Hypothalamus (tissue), 51 donors: ENCODE measurements at places on chromosomes 4 and X.

- peak; percentile 33 for DNase-seq
These were observed 488 bp downstream of the TBC1D25 start for GRCh38 chrX:48540028-48540375.

DNA sequence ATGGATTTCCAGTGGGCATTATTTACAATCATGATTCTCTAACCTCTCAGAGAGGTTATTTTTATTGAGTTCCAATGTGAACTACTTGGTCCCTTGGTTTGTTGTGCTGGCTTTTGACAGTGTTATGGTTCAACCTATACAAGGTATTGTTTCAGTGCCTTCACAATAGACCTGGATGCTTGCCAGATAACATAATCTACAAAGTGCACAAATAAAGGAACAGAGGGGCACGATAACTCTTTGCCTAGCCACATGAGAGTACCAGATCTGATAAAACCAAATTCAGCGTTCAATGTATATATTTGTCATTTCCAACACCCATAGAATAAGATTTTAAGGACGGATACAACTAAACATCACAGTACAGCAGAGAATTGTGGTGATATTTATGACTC is 120.8 kb downstream of the RASL11B start:
- DNase-seq, result no peak

- no peak for DNase-seq
These were observed 127.1 kb downstream of the FBXO8 start for GRCh38 chr4:174156239-174156826.

DNA sequence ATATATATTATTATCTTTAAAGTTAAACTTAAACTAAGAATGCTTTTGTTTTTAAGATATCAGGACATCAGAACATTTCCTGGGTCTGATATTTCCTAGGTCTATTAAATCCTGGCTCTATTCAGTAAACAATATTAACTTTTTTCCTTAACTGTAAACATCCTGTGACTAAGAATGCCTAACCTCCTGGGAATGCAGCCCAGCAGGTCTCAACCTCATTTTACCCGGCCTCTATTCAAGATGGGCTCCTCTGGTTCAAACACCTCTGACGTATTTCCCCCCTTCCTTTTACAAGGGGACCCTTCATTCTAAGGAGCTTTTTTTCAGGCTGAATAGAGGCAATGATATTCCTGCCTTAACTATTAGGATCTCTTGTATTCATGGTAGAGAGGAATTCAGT is 35.8 kb upstream of the DYNLT3 start:
- DNase-seq, result no peak

DNA sequence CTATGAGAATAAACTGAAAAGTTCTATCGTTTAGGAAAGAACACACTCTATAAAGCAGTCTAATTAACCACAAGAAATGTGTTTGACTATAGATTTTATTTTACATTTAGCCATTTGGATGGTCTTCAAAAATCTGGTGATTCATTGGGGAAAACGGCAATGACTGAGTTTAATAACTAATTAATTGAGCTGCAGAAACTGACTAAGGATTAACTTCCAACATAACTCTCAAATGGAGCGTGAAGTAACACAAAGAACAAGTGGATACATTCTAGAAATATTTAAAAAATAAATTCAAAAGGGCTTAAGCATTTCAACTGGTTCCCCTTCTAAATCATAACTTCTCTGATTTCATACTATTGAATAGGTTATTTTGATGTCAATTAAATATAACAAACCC is 1582.4 kb downstream of the PCDH18 start:
- DNase-seq, result no peak

DNA sequence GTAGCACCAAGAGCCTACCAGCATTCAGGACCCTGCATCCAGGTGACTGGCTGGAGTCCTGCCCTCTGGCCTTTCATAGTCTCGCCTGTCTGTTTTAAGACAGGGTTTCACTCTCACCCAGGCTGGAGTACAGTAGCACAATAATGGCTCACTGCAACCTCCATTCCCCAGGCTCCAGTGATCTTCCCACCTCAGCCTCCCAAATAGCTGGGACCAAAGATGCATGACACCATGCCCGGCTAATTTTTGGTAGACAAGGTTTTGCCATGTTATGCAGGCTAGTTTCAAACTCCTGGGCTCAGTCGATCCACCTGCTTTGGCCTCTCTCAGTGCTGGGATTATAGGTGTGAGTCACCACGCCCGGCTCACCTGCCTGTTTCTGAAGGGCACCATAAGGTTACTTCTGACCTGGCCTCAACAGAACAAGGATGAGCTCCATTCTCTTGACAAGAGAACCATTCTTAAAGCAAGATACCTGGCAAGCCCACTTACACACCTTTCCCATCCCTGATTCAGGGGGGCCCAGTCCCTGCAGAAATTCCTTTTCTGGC is 6.7 kb downstream of the RPS4X start:
- no peak for DNase-seq

DNA sequence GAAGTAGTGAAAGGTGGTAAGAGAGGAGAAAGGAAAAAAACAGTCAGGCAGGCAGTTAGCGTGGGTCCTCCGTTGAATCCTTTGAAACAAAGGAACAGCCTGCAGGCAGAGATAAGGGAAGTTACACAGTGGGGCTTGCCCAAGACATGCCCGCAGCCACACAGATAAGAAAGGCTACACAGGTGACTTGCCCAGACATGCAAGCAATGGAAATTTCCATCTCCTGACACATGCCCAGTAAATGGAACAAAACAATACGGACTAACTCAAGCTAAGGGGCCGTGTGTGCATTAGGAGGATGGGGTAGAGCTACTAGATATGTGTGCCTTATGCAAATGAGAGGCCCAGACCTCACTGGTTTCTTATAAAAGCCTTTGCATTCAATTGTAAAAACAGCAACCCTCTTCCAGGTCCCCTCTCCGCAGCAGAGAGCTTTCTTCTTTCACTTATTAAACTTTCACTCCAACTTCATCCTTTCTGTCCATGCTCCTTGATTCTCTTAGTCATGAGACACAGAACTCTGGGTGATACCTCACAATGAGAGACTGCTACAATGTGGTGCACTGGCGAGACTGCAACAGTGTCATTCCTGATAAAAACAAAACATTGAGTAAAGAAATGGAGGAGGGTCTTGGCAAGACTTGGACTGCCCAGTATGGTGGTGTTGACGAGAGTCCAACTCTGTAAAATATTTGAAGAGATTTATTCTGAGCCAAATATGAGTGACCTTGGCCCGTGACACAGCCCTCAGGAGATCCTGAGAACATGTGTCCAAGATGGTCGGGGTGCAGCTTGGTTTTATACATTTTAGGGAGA is 997.4 kb upstream of the PRKX start:
- no peak for DNase-seq

DNA sequence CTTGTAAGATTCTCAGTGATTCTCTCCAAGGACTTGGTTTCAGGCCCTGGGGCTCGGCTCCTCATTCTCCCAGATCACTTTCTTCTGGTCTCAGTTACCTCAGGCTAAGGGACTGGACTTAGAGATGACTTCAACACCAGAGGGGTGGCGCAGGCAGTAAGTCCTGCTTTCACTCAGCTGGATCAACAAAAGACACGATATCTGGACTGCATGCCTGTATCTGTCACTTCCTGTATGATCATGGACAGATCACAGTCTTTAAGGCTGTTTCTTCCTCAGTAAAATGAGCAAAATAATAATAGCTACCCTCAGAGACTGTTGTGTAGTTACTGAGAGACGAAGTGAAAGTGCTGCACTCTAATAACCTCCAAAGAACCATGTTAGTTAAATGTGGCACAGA is 19.5 kb upstream of the CXCR3 start:
- DNase-seq, result no peak

- no peak for DNase-seq
These were observed 11.3 kb upstream of the SLC9A7 start for GRCh38 chrX:46770000-46770816.

GRCh38 chr4:1058198-1058996 is 47.0 kb downstream of the FGFRL1 start:
- DNase-seq, result no peak

DNA sequence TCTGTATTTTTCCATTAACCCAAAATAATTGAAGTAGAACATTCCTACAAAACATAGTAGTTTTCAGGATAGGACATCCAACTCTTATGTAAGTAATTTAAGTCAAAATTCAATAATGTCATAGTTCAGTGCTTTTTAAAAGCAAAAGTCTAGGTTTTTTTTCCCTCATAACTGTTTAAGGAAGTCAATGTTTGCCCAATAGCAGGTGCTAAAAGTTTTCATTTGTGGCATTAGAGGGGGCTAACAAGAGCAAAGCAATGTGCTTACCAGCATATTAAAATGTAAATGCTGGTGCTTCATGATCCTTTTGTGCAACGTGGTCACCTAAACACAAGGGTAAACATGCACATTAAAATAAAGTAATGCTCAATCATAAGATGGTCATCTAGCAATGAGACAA is 155.2 kb upstream of the PPP1R2C start:
- no peak for DNase-seq

- DNase-seq, result no peak
These were observed 5.1 kb downstream of the PIGG start for GRCh38 chr4:504076-504475.

GRCh38 chrX:136810493-136810892 is 29.8 kb upstream of the ARHGEF6 start:
- no peak for DNase-seq

DNA sequence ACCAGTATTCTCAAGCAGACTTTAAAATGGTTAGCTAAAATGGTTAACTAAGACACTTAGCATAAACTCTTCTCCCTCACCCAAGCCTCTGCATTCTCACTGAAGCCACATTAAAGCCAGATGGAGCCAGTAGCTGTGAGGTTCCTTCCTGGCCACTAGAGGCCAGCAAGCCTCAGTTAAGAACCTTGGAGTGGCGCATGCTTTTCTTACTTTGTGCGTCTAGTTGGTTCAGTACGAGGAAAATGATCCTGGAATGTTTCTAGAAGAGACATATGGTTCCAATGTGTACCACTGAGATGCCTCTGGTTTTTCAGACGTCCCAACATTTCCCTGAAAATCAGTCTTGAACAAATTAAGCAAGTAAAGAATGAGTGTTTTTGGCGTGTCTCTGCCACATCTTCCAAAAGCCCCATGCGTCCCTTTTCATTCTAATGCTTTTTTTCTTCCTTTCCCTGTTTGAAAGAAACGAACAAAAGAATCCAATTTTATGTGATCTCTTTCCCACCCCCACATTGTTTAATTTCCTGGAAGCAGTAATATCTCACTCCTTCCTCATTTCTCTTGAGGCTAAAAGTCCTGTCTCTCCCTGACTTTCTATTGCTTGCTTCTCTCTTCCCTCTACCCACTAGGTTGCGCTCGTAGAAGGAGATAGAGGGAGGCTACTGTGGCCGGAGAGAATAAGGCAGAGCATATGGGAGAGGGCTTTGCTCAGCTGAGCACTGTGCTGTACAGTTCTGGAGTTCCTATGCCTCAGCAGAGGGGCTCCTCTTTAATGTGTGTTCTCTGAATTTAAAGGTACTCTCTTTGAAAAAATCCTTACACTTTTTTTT is 82.9 kb upstream of the TAB3 start:
- DNase-seq, result no peak

GRCh38 chrX:50469206-50469605 is 1.4 kb downstream of the DGKK start:
- DNase-seq, result no peak

GRCh38 chrX:65574356-65574755 is 39.8 kb upstream of the LAS1L start:
- no peak for DNase-seq

GRCh38 chr4:168318266-168318895 is at the start of gene DDX60:
TSS of gene DDX60 (minus strand) at chr4:168318752. CDS start at chr4:168311259, 7,493 bp downstream.
- DNase-seq, result peak; percentile 42

GRCh38 chr4:77805840-77806239 is 13.3 kb downstream of the CNOT6L start:
- no peak for DNase-seq

- no peak for DNase-seq
These were observed 92.6 kb downstream of the IL13RA2 start for GRCh38 chrX:114924856-114925255.

DNA sequence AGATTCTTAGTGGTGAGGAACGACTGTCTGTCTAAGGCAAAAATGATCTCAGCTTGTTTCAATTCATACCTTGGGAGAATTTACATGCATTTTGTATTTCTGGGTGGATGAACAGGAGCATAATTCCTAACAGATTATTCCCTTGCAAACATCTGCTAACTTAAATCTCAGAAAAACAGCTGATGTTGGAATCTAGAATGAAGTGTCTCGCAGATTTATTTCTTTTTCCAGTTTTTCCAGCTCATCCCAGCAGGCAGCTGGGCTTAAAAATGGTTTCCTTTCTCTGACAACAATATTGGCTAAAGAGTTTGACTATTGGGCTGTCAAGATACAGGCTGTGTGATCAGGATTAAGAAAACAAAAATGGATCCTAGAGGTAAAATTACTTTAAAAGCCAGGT is 1.1 kb downstream of the LNX1 start:
- DNase-seq, result no peak

GRCh38 chrX:20300822-20301221 is 34.1 kb upstream of the RPS6KA3 start:
- DNase-seq, result no peak

DNA sequence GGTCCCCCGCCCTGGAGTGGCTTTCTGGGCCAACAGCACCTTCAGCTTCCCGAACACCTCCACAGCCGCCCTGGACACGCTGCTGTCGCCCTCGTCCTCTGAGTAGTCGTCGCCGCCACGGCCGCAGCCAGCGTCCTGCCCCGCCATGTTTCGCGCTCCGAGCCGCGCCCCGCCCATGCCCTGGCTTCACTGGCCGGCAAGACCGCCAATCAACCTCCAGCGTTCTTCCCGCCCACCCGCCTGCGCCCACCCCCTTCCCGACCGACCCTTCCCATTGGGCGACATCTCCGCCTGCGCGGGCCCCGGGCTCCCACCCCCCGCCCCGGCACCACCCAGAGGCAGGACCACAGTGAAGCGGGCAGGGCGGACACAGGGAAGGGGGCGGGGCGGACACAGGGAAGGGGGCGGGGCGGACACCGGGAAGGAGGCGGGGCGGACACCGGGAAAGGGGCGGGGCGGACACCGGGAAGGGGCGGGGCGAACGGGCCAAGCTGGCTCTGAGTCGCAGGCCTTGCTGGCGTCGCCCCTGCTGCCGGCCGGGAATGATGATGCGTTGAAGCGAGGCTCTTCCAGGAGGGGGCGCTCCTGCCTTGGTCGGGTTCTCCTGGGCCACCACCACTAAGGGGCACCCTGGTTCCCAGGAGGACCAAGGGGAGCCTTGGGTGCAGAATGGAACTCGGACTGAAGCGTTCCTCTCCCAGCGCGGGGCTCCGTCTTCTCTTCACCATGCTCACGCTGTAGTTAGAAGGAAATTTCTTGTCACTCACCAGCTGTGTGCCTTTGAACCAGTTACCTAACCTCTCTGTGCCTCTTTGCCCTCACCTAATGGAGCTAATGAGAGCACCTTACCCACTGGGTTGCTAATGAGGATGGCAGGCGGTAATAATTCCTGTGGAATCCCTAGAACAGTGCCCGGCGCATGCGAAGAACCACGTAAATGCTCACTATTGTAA is at the start of gene HAUS7:
TSS of gene HAUS7 (minus strand) at position 166 of the 953 bp plus-strand sequence. CDS start at position 147, 19 bp downstream.
- DNase-seq, result peak; percentile 88
